ENCODE measurements at places on chromosomes 16 and 17. TPM values are rescaled to one million over a fixed set of nuclear protein-coding genes. Genes with fewer than 3 reads are reported as not detected.
A peak's percentile ranks its signal among the peaks of the same experiment; 100 is the strongest.

GRCh38 chr16:46812781-46813540 lies 18.0 kb downstream of the C16orf87 start:
- no peak for DNase-seq
- H3K4me1 ChIP-seq, result peaks cover 2% of the 10 kb centered on the region
- H3K27me3 ChIP-seq, result no peaks in the 10 kb centered on the region
- no peak overlapping the region for H3K27ac ChIP-seq
- no peak overlapping the region for H3K4me3 ChIP-seq

- no peak overlapping the region for H3K27ac ChIP-seq
- no peaks in the 10 kb centered on the region for H3K4me1 ChIP-seq
- H3K36me3 ChIP-seq, result no peaks in the 10 kb centered on the region
- no peak for DNase-seq
- H3K4me3 ChIP-seq, result no peak overlapping the region
- no peaks in the 10 kb centered on the region for H3K27me3 ChIP-seq
Observed at GRCh38 chr16:27924411-27925118, 138.9 kb downstream of the GSG1L start.

SULT1A4 gene
- total RNA-seq, result 1.9 TPM

- H3K27me3 ChIP-seq, result no peaks in the 10 kb centered on the region
- H3K36me3 ChIP-seq, result no peaks in the 10 kb centered on the region
- no peaks in the 10 kb centered on the region for H3K4me1 ChIP-seq
- H3K4me3 ChIP-seq, result no peak overlapping the region
Observed at GRCh38 chr16:89934611-89935553, 11.7 kb downstream of the TUBB3 start.

DNA sequence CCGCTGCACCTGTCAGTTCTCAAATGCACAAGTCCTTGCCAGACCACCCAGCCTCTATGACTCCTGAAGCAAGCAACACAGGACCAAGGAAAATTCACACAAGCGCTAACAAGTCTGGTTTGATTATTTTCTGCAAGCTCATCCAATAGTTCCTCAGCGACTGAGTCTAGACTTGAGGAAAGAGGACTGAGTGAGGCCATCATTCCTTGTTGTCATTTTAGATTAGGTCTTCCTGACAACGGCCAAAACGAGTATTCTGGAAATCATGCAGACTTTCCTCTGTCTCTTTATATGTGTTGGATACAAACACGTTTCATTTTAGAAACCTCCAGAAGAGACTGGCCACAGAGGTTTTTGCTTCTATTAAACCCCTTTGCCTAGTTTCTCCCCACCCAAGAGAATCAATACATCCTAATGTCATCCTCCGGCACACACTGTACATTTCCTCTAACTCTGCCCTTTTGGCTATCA lies 561 bp downstream of the CCDC47 start:
- peaks cover 3% of the 10 kb centered on the region for H3K4me1 ChIP-seq
- H3K4me3 ChIP-seq, result peak overlapping the region; percentile 68
- H3K27ac ChIP-seq, result peak overlapping the region; percentile 96
- no peaks in the 10 kb centered on the region for H3K36me3 ChIP-seq

MYH1 gene
- not detected for total RNA-seq

DNA sequence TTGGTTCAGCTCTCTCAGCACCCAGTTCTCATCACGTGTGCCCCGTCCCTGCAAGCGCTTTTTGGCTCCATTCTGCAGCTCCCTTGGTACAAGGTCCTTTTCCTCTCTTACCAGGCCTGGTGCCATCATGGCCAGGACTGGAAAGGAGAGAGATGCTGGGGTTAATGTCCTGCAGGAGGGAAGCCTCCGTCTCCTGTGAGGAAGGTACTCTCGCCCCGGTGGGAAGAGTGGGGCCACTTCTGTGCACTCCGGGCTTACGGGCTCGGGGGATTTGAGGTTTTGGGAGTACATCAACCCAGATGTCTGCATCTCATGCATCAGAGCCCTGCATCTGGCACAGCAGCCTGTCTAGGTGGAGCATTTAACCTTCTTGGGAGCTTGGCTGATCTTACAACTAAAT lies 10.1 kb downstream of the CTRB2 start:
- H3K36me3 ChIP-seq, result no peaks in the 10 kb centered on the region
- no peak for DNase-seq
- no peak overlapping the region for H3K27ac ChIP-seq
- H3K4me1 ChIP-seq, result peaks cover 1% of the 10 kb centered on the region

Measured in ovary (tissue), 10 donors.